ENCODE measurements at places on chromosomes 12 and 14.

DNA sequence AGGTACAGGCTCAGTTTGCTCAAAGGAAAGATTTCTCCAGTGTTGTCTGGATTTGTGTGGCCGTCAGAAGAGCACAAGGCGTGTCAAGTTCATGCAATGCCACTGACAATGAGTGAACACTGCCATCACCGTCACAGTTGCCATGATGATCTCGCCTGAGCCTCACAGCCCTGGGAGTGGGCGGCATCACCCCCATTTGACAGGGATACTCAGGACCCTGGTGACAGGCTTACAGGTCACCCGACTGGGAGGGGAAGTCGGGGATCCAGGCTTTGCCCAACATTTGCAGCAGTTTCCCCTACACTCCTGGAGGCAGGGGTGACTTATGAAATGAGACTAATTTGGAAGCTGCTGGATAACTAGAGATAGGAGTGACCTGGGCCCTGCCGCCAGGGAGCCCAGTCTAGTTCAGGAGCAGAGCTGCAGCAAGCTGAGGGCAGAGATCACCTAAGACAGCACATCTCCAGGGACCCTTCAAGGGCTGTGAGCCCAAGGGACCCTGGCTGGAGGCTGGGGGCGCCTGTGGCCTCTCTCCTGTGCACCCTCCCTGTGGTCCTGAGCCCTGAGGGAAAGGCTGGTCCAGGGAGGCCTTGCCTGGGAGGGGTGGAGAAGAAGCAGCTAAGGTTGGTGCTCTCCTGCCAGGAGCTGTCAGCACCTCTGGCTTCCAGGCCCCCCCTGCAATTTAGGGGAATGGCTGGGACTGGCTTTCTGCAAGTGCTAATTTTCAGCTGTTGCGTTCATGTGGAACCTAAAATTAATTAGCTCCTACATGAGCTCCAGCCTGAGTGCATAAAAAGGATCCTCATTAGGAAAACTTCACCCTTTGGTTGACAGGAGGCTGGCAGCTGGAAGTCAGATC is 32.4 kb upstream of the BEGAIN start:
- no peak for DNase-seq

GRCh38 chr14:74892745-74893144 is 11.0 kb downstream of the DLST start:
- DNase-seq, result no peak

GRCh38 chr12:104565606-104566243 is 109.0 kb downstream of the CHST11 start:
- DNase-seq, result no peak

DNA sequence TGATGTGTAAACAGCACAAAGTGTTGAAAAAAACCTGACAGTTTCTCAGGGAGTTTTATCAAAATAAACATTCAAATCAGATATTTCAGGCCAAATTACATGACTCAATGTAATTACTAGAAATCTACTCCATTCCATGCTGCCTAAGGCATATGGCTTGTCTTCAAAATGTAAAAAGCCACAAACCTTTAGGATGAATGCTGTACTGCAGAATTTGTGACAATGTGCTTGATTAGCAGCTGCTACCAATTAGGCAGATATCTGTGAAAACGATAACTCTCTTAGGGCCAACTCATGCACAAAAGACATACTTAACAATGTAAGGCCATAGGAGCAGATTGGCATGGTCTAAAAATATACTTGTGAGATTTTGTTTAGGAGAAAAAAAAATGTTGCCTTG is 267.0 kb downstream of the DACT1 start:
- no peak for DNase-seq

GRCh38 chr12:108819920-108820706 is 37.3 kb downstream of the SSH1 start:
- no peak for DNase-seq

DNA sequence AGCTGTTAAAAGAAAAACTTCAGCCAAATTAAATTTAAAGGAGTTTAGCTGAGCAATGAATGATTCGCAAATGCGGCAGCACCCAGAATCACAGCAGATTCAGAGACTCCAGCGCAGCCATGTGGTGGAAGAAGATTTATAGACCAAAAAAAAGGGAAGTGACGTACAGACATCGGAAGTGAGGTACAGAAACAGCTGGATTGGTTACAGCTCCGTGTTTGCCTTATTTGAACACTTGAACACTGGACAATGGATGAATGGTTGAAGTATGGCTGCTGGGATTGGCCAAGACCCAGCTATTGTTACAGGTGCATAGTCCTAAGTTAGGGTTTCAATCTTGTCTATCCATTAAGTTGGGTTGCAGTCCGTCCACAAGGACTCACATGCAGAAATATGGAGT is 42.6 kb downstream of the GALNT8 start:
- no peak for DNase-seq

GRCh38 chr14:40574780-40575179 is 1031.9 kb upstream of the LRFN5 start:
- no peak for DNase-seq

- DNase-seq, result no peak
Measured at GRCh38 chr12:72289633-72290032, 17.5 kb downstream of the TRHDE start.

DNA sequence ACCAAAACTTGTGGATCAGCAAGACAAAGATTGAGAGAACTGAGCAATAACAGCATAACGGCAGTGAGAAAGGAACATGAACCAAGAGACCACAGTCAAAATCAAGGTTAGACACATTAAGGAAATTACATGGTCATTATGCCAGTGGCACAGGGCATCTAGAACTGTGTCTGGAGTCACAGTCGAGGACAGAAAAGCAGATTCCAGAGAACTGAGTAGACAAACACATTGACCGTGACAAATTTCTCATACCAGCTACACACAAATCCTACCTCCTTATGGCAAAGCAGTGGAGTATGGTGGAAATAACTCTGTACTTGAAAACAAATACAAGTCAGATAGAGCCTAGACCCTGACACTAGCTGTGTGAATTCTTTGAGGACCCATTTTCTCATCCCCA is 367.3 kb downstream of the DUSP6 start:
- no peak for DNase-seq

DNA sequence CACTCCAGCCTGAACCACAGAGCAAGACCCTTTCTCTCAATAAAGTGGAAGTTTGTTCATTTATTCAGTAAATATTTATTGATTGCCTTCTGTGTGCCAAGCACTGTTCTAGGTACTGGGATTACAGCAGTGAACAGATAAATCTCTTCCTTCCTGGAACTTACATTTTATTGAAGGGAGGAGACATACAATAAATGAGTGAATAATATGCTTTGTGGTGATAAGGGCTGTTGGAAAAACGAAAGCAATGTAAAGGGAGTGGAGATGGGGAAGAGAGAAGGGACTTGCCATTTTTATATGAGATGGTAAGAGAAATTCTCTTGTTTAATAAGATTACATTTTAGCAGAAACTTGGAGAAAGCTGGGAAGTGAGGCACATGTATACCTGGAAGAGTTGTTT is 1.6 kb downstream of the GSKIP start:
- no peak for DNase-seq

GRCh38 chr14:105061428-105062047 is 3.7 kb downstream of the GPR132 start:
- DNase-seq, result no peak

DNA sequence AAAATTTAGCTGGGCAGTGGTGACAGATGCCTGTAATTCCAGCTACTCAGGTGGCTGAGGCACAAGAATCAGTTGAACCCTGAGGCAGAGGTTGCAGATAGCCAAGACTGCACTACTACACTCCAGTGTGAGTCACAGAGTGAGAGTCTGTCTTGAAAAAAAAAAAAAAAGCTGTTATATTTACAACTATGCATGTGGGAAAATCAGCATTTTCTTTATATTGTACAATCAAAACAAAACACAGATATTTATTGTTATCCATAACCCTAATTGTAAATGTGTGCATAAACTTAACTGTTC is 12.5 kb downstream of the C1R start:
- DNase-seq, result no peak

DNA sequence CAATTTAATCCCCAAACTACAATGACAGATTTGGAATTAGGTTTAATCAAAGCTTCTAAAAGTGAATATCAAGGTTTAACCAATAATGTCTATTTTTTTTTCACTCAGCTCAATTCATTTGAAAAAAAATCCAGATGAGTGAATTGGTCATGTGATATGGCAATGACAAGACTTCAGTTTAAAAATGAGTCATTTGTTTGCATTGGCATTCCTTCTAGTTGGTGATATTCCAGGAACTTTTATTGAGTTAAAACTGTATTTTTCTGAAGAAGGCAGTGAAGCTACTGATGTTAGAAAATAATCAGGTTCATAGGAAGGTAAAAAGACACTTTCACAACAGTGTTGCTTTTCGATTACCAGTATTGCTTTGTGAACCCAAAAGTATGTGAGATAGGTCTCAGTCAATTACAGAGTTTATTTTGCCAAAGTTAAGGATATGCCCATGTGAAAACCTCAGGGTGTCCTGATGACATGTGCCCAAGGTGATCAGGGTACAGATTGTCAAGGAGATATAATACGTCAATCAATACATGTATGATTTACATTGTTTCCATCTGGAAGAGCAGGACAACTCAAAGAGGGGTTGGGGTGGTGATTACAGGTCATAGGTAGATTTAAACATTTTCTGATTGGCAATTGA is 1214.9 kb downstream of the GALC start:
- no peak for DNase-seq

DNA sequence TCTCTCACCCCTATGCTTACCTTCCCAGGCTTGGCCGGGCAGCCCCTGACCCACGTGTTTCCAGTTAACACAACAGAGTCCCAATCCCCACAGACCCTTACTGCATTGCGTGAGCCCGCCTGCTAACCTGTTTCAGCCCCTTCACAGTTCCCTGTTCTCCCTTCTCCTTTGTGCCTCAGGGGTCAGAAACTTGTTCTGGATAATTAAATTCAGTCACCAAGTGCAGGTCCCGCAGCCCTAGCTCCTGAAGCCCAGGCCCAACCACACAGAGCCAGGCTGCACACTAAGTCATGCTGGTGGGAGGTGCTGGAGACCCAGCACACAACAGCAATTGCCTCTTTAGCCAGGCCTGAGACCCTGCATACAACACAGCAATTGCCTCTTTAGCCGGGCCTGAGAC is 9.6 kb downstream of the ISM2 start:
- no peak for DNase-seq

DNA sequence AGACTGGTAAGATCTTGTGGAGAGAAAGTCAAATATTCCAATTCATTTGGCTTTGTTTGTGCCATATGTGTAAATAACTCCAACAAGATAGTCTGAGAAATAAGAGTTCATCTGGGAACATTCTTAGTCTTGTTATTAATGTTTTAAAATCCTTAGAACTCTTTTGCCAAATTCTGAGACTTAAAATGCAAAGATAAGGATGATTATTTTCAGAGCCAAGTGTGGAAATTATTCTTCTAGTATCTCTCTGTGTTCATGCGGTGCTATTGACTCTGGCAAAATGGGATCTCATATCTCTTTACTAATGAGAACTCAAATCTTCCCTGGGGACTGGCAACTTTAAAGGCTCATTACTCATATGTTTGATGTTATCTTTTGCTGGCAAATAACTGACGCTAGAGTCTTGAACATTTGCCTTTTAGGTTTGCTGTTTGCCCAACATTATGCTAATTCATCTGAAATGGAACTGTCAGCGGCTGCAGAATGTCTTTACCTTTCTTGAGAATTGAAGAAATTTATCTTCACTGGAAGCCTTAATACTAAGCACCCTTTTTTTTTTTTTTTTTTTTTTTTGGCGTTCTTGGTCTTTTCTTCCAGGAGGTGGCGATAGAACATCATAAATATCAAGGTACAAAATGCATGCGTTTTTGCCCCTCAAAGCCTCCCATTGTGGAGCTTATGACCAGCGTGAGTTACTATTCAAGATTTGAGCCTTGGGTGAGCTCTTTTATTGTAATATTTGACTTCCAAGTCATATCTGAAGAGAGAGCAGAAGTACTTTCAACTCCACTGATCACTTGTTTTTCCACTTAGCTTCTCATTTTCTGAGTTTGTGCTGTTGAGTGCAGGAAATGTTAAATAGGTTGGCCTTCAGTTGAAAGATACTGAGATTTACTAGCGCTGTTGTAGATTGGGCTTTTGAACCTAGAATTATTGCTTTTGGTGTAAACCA is 86.5 kb downstream of the CAND1 start:
- DNase-seq, result no peak

- no peak for DNase-seq
Measured at GRCh38 chr12:124545508-124546418, 21.6 kb downstream of the NCOR2 start.

DNA sequence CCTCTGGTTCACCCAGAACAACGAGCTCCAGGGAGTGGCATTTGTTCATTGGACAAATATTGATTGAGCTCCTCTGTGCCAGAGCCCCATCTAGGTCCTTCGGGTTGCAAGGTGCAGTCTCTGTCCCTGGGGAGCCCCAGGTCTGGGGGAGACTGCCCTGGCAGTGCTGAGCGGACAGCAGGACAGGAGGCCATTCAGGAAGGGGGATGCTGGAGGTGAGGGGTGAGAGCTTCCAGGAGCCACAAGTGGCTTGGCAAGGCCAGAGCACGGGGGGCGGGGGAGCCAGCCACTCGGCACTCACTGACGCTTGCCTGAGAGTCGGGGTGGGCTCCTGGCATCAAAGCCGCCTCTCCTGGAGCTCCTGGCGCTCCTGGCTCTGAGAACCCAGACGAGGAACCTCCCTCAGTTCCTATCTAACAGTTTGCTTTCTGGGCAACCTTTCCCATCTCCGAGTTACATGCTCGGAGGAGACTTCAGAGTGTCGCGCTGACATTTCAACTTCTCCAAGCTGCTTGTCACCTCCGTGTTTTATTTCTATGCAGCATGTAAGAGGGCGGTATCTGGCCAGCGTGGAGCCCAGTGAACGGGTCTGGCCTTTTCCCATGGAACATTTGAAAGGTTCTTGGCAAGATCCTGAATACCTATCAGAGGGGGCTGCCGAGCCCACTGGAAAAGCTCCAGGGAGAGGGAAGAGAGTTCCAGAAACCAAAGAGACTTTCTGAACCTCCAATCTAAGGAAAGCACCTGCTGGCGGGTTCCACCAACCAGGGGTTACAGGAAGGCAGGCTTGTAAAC is 62.0 kb upstream of the BCL11B start:
- no peak for DNase-seq

- DNase-seq, result no peak
Measured at GRCh38 chr14:29390081-29390832, 537.4 kb downstream of the PRKD1 start.

GRCh38 chr12:46717868-46718267 is 107.9 kb downstream of the SLC38A4 start:
- no peak for DNase-seq

DNA sequence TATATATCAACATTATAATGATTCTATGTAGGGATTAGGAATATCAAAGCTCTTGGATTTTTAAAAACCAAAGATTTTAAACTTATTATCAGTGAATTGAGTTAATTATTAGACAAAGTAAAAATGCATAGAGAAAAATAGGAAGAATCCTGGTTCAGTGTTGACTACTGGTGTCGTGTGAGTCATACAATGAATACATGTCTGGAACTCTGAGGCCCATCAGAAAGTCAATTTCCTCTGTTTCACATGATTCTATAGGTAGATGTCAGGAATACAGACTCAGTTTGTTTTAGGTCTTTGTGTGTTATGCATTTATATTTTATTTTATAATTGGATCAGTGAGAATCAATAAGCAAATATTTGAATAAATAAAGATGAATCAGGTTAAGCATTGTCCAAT is 84.5 kb upstream of the RTL1 start:
- no peak for DNase-seq

- peak; percentile 64 for DNase-seq
Measured at GRCh38 chr14:63727231-63727735, 582 bp downstream of the SGPP1 start.

- DNase-seq, result no peak
Measured at GRCh38 chr12:113197518-113198077, 12.1 kb downstream of the RITA1 start.

- DNase-seq, result no peak
Measured at GRCh38 chr12:94263905-94264561, 115.7 kb downstream of the PLXNC1 start.

- no peak for DNase-seq
Measured at GRCh38 chr12:72267974-72268373, 4.2 kb upstream of the TRHDE start.

Data from hypothalamus (tissue), 51 donors.